ENCODE measurements at places on chromosomes 6 and 20. TPM values are rescaled to one million over a fixed set of nuclear protein-coding genes. Genes with fewer than 3 reads are reported as not detected.

DNA sequence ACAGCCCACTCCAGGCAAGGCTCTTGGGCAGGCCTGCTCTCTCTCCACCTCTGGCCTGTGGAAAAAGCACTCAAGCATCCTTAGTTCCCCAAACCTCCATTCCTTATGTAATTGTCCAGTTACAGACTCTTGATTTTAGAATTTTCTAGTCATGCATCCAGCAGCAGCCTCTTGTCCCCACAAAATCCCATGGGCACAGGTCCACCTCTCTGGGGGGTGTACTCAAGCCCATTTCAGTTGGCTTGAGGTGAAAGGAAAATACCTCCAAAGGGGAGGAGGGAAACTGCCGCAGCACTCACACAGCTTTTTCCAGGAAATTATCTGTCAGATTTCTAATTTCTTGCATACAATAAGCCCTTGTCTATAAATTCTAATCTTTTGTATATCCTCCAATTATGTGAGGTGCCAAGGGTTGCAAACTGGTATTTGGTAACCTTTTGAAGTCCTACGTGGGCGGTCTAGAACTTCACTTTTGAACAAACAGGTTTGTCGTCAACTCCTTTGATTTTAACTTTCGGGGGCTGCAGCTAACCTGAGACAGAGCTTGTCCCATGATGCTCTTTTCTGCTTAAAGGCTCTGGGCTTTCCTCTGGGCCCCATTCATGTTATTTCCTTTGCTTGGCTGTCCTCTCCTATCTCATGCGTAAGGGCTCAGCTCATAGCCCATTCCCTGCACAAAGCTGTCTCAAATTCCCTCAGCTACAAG lies 104.7 kb upstream of the CEP85L start:
- no peak overlapping the region for H3K4me3 ChIP-seq
- H3K27ac ChIP-seq = no peak overlapping the region
- no peak for DNase-seq
- no peaks in the 10 kb centered on the region for H3K36me3 ChIP-seq

GRCh38 chr20:19015351-19016139 lies 196.9 kb upstream of the SLC24A3 start:
- no peak overlapping the region for H3K27ac ChIP-seq
- no peak for DNase-seq

DNA sequence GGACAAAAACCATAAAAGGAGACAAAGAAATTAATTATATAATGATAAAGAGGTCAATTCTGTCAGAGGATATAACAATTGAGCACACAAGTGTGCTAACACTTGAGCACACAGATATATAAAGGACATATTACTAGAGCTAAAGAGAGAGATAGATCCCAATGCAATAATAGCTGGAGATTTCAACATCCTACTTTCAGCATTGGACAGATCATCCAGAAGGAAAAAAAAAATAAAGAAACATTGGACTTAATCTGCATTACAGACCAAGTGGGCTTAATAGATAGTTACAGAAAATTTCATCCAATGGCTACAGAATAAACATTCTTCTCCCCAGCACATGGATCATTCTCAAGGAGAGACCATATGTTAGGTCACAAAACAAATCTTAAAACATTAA lies 9.9 kb downstream of the VNN1 start:
- no peak overlapping the region for H3K27ac ChIP-seq
- no peak for DNase-seq
- no peaks in the 10 kb centered on the region for H3K27me3 ChIP-seq
- H3K36me3 ChIP-seq = no peaks in the 10 kb centered on the region
- no peak overlapping the region for H3K4me3 ChIP-seq

- no peak for DNase-seq
- H3K4me1 ChIP-seq = no peaks in the 10 kb centered on the region
- H3K36me3 ChIP-seq = no peaks in the 10 kb centered on the region
Measured at GRCh38 chr6:100176311-100176950, 182.4 kb upstream of the MCHR2 start.

DNA sequence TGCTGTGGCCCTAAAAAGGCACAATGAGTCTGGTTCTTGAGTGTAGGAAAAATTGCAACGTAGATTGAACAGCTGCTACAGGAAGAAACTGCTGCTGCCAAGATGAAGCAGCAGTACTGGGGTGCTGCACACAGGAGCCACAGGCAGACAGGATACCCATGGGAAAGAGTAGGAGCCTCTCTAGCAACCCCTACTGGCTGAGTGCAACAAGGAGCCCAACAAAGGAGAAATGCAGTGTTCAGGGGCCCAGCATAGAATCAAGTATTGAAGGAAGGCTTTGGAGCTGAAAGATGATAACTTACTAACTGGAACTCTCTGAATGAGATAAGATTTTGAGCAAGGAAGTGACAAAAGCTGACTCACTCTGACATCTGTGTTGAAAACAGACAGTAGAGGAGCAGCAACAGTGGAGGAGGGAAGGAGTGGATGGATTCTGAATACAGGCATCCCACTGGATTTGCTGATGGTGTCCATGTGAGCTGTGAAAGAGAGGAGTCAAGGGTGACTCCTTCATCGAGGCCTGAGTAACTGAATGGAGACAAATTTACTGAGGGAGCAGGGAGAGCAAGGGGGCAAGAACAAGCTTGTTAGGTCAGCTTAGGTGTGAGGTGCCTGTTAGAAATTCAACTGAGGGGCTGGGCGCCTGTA lies 534.7 kb upstream of the JARID2 start:
- no peak overlapping the region for H3K27ac ChIP-seq
- no peaks in the 10 kb centered on the region for H3K4me1 ChIP-seq
- H3K27me3 ChIP-seq = no peaks in the 10 kb centered on the region
- no peaks in the 10 kb centered on the region for H3K36me3 ChIP-seq

DNA sequence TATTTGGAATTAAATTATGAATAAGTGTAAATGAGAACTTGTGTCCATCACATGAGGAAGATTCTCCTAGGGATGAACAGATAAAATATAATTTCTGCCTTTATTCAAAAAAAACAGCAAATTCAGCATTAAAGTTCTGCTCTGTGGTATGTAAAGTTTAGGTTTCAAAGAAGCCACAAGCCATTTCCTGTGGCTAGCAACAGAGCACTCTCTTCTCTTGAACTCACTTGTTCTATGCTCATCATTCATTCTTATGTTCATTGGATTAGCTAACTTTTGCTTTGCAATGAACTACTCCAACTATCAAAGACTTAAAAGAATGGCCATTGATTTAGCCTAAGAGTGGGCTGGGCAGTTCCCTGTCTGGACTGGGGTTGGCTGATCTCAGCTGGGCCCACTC lies 20.8 kb upstream of the SNRPB2 start:
- no peaks in the 10 kb centered on the region for H3K27me3 ChIP-seq
- H3K4me3 ChIP-seq = no peak overlapping the region
- no peak overlapping the region for H3K27ac ChIP-seq
- no peaks in the 10 kb centered on the region for H3K4me1 ChIP-seq
- no peak for DNase-seq

DNA sequence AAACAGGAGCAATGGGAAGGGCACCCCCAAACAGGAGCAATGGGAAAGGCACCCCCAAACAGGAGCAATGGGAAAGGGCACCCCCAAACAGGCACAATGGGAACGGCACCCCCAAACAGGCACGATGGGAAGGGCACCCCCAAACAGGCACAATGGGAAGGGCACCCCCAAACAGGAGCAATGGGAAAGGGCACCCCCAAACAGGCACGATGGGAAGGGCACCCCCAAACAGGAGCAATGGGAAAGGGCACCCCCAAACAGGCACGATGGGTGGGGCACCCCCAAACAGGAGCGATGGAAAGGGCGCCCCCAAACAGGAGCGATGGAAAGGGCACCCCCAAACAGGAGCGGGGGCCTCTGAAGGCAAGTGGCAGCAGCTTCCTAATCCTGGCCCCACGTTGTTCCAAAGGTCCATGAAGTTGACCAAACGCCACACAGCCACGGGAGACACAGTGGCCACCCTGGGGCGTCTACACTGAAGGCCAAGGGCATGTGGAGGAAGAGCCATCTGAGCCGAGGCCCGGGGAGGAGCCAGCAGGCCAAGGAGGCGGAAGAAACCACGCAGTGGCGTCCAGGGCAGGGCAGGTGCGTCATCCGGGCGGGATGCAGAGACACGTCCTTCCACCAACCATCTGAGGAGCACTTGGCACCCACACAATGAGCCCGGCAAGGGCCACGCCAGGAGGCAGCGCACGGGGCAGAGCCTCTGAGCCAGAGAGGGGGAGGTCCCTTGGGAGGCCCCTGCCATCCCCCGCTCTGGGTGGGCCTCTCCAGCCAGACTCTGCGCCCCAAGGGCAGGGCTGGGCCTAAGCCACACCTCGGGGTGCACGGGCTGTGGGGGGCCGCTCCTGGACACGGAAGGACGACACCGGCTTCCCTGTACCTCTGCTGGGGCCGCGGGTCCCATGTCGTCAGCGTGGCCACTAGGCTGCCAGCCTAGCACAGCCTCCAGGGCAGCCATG lies 21.5 kb upstream of the NTSR1 start:
- DNase-seq = no peak
- H3K4me3 ChIP-seq = no peak overlapping the region
- H3K4me1 ChIP-seq = no peaks in the 10 kb centered on the region
- no peak overlapping the region for H3K27ac ChIP-seq

- no peaks in the 10 kb centered on the region for H3K36me3 ChIP-seq
- no peak overlapping the region for H3K4me3 ChIP-seq
- DNase-seq = no peak
Measured at GRCh38 chr6:168029459-168030217, 32.2 kb downstream of the KIF25 start.

RUNX2 gene
- 7.3 TPM for total RNA-seq

PLA2G7 gene
- 1.3 TPM for total RNA-seq

SNRPB2 gene
- 34.8 TPM for total RNA-seq

C20orf202 gene
- not detected for total RNA-seq

Data from breast epithelium (tissue), 4 donors.